Jurkat, Clone E6-1 (cell line): ENCODE measurements at places on chromosomes 3 and 15.
A peak's percentile ranks its signal among the peaks of the same experiment; 100 is the strongest.

DNA sequence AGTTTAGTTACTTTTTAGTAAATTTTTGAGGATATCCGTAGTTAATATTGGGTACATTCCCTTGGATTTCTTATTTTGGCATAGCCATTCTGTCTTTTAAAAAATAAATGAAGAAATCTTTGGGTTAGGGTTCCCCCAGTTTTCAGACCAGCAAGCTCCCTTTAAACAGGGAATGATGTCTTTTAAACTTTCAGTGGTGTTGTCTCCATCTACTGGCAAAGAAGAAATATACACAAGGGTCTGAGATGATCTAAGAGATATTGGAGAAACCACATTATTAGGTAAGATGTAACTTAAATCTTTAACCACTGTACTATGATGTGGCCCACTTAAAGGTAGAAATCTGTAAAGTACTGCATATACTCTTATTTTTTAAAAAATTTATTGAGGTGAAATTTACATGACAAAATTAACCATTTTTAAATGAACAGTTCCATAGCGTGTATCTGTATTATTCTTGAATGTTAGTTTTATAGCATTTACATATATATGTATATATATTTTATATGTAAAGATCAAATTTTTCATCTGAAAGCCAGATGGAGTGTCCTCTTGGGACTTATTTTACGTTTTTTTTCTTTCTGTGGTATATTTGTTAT lies 35.1 kb upstream of the EIF3J start:
- DNase-seq = peak; percentile 23

- no peak for DNase-seq
These were observed 1.9 kb upstream of the SKIC8 start for GRCh38 chr15:78301326-78301725.

GRCh38 chr15:100879464-100880138 lies at the start of gene ALDH1A3:
Gene ALDH1A3, plus strand, starts transcription at chr15:100879831. Its CDS starts 77 bp downstream, at chr15:100879908.
- no peak for DNase-seq

- DNase-seq = no peak
These were observed 1596.6 kb downstream of the SI start for GRCh38 chr3:163481738-163482137.

- DNase-seq = peak; percentile 63
These were observed 110.2 kb downstream of the NR1I2 start for GRCh38 chr3:119891944-119892721.

GRCh38 chr3:53211706-53212702 lies 43.8 kb downstream of the TKT start:
- no peak for DNase-seq

DNA sequence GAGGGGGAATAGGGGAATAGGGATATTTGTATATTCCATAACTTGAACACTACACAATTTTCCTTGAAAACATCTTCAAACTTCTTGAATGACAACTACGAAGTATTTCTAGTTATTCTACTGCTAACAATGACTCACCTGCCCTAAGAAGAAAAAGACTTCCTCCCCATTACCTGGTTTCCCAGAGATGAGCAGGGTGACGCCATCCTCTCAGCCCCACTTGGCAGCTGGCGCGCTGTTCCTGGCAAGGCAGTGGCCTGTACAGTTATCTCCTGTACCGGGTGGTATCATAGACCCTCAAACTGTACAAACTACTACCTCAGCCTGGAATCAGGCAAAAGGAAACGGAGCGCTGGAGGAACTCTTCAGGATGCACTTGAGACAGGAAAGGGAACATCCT lies 10.4 kb downstream of the WDR82 start:
- no peak for DNase-seq

DNA sequence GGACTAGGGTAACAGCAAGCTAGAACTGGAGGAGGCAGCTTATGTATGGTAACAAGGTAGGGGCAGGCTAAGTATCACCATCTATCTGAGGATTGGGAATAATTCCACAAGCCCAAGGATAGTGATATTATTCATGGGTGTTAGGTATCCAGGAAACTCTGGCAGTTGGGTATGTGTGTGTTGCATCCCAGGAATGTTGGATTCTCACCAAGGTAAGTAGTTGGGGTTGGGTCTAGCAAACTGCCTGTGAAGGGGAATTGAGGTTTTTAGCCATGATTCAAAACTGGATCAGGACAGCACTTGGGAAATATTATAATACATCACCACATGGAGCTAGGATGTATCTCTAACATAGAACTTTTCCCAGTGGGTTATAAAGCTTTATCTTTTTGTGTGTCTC lies 626.4 kb upstream of the GOLIM4 start:
- no peak for DNase-seq

DNA sequence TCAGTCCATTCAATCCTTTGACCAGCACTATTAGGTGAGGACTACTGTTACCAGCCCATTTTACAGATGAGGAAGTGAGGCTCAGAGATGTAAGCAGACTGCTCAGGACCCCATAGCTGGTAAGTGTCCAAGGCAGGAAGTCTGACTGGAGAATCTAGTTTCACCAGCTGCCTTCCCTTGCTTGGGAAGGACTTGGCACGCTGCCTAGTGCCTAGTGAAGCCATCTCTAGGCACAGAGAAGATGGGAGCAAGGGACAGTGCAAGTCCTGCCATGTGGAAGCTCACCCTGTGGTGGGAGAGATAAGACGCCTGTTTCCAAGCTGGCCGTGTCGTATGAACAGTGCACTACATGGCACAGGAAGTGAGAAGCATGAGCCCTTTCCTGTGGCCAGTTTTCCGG lies 111.8 kb upstream of the TMC3 start:
- no peak for DNase-seq

DNA sequence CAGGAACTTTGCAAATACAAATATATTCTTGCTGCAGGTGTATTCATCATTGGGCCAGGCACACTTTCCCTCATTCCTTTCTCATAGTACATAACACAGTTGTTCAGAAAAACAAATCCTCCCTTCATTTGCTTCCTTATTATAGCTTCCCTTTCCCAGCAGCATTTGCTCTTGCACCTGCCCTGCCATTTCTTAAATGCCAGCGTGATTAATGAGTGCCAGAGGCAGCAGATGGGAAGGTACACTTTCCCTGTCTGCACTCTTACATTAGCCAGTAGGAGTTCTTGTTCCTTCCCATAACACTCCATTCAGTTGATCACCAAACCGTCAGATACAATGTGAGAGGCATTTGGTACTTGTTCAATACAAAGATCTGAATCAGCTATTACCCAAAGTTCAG lies 128.5 kb upstream of the GAP43 start:
- no peak for DNase-seq

- no peak for DNase-seq
These were observed 64.5 kb downstream of the FEM1B start for GRCh38 chr15:68341760-68342725.

GRCh38 chr3:150259526-150260397 lies 148.3 kb upstream of the TSC22D2 start:
- DNase-seq = no peak

DNA sequence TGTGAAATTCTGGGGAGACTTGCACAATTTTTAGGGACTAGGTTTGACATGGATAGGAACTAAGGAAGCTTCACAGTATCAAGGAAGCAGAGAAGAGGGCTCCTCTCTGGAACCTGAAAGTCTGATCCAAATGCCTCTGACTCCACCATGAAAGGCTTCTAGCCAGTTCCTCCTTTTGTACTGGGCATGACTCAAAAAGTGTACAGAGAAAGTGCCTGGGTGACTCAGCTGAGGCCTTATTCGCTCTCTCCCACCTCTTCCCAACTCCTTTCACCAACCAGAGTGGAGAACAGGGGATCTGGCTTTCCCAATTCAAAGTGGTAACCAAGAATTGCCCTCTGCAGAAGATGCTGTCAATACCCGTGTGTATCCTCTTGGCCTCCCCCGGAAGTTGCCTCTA lies 342.9 kb upstream of the PROK2 start:
- DNase-seq = no peak

DNA sequence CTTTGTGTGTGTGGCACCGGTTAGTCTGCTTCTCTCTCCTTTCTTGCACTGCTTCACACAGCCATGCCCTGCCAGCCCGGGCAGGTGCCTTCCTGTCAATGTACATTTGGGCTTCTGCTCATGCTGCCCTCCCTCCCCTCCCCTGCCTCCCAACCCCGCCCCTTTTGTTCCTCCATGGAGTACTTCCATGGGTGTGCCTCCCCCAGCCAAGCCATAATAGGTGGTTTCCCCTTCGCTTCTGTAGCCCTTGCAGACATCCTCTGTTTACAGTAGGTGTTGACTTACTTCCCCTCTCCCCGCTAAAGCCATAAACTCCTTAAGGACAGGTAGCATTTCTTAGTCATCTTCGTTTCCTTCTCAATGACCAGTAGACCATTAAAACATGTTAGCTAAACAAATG lies 31.8 kb upstream of the CRTC3 start:
- DNase-seq = no peak

DNA sequence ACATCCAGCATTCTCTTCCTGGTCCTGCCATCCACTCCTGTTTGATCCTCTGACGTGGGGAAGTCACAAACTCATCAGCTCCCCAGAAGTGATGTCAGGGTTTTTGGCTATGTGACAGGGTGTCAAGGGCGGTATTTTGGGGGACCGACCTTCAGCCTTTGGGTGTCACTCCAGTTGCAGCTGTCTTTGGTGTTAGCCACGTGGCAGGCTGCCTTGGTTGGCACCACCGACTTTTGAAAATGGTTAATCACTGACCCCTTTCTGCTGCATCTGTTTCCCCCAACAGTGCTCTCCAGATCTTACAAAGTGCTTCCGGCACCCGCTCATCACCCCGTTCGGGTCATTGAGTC lies 86.6 kb downstream of the TRAK1 start:
- no peak for DNase-seq

- no peak for DNase-seq
These were observed 88.9 kb downstream of the CLSTN2 start for GRCh38 chr3:140023616-140024530.

GRCh38 chr3:130117933-130118332 lies 36.3 kb downstream of the ALG1L2 start:
- DNase-seq = no peak

GRCh38 chr15:79858469-79858868 lies 38.3 kb downstream of the MTHFS start:
- no peak for DNase-seq

DNA sequence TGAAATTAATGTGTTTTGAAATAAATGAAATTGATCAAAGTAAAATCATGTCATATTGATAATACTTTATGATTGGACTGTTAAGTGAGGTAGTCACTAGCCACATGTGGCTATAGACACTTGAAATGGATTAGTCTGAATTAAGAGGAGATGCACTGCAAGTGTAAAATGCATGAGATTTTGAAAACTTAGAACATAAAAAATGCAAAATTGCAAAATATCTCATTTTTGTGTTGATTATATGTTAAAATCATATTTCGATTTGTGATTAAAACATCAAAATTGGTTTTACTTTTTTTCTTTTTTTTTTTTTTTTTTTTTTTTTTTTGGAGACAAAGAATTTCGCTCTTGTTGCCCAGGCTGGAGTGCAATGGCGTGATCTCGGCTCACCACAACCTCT lies 23.2 kb downstream of the CAPN7 start:
- DNase-seq = no peak

- DNase-seq = no peak
These were observed 98.9 kb upstream of the FRMD4B start for GRCh38 chr3:69484507-69485393.

- no peak for DNase-seq
These were observed 171.0 kb downstream of the EPHA3 start for GRCh38 chr3:89278302-89279025.

DNA sequence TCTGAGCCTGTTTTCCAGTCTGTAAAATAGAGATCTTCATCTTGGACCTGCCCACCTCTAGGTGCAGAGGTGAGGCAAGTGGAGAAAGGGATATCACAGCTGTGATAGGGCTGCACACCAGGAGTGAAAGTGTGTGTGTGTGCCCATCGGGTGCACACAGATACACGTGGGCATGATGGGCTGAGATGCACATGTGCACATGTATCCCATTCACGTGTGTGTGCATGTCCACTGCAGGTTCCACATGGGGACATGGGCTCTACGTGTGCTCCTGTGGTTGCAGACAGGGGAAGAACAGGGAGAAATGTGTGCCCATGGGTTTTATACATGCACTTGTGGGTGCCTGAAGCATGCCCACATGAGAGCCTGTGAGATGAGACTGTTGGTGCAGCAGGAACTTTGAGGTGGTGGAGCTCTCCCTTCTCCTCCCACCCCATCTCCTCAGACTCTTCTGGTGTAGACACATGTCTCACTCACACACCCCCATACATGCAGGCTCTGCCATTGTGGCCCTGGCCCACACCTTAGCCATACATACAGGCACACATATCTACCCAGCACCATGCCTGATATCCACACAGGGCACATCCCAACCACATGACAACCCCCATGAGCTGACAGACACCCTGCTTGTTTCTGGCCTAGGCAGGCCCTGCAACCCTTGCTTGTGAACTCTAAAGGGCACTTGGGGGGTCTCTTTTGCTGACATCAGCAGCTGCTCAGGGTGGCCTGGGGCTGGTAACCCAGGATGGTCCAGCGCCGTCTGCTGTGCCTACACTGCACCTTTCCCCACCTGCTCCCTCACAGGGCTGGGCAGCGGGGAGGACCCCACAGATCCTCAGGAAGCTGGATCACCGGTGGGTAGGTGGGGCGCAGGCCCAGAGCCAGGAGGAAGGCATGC lies 57.7 kb upstream of the TMEM115 start:
- peak; percentile 75 for DNase-seq

DNA sequence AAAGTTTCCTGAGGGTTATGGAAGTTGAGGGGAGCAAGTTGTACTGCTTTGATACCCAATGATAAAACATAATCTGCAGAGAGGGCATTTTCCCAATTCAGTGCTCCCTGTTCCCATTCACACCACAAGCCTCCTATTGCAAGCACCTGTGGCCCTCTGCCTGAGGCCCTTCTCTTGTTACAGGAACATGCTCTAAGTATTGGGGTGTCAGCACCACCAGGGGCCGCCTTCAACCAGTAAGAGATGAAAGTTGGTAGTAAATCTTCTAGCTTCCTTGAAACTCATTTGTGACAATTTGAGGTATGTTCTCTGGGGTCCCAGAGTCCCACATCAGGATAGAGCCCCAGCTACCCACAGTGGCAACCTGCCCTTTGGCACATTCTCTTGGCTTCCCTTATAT lies 265.4 kb upstream of the ARHGEF26 start:
- no peak for DNase-seq

DNA sequence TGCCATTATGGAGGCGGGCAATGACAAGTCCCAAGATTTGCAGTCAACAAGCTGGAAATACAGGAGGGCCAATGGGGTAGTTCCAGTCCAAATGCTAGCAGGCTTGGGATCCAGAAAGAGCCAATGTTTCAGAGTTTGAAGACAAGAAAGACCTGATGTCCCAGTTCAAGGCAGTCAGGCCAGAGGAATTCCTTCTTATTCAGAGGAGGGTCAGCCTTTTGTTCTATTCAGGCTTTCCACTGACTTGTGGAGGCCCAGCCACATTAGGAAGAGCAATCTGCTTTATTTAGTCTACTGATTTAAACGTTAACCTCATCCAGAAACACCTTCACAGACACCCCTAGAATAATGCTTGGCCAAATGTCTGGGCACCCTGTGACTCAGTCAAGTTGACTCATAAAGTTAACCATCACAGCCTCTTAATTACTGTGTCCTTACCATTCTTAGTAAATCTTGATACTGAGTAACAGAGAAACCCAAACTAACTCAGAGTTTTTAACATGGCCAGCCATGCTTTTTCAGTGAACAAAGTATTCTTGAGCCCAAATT lies 50.9 kb upstream of the NPHP3 start:
- DNase-seq = no peak
